Colonic mucosa (tissue), 4 donors: ENCODE measurements at places on chromosomes 2 and 18. TPM values are rescaled to one million over a fixed set of nuclear protein-coding genes. Genes with fewer than 3 reads are reported as not detected.

CSRNP3 gene
- 1.5 TPM for total RNA-seq

RTP5 gene
- total RNA-seq = not detected

CD207 gene
- 0.21 TPM for total RNA-seq

SERPINB12 gene
- not detected for total RNA-seq

CXCR1 gene
- total RNA-seq = not detected

HOXD12 gene
- not detected for total RNA-seq

TWIST2 gene
- 2.7 TPM for total RNA-seq

CYP27C1 gene
- total RNA-seq = not detected

FECH gene
- 19.4 TPM for total RNA-seq

CCDC68 gene
- total RNA-seq = 46.8 TPM

SH3RF3 gene
- total RNA-seq = 1.3 TPM

PNO1 gene
- total RNA-seq = 6.0 TPM

CREG2 gene
- not detected for total RNA-seq

UGT1A9 gene
- 2.0 TPM for total RNA-seq

ABCG8 gene
- 0.48 TPM for total RNA-seq

SCN3A gene
- 0.40 TPM for total RNA-seq

CHST10 gene
- total RNA-seq = 0.44 TPM

TRIM43B gene
- total RNA-seq = not detected

PDCL3 gene
- total RNA-seq = 20.7 TPM

FAM228A gene
- total RNA-seq = not detected

ANKAR gene
- total RNA-seq = 6.0 TPM

VAMP5 gene
- total RNA-seq = 16.9 TPM

RNF125 gene
- 8.4 TPM for total RNA-seq

FAM124B gene
- 0.42 TPM for total RNA-seq

DUSP2 gene
- total RNA-seq = 5.1 TPM

SPC25 gene
- total RNA-seq = 5.2 TPM
